ENCODE measurements at places on chromosomes 6 and 20.

- no peaks in the 10 kb centered on the region for H3K27me3 ChIP-seq
- no peaks in the 10 kb centered on the region for H3K4me1 ChIP-seq
- no peak overlapping the region for H3K4me3 ChIP-seq
- no peaks in the 10 kb centered on the region for H3K36me3 ChIP-seq
Measured at GRCh38 chr6:130967502-130968445, 95.3 kb downstream of the EPB41L2 start.

- H3K4me1 ChIP-seq, result no peaks in the 10 kb centered on the region
- H3K27ac ChIP-seq, result no peak overlapping the region
- no peak overlapping the region for H3K4me3 ChIP-seq
- H3K27me3 ChIP-seq, result no peaks in the 10 kb centered on the region
- H3K36me3 ChIP-seq, result no peaks in the 10 kb centered on the region
Measured at GRCh38 chr6:159462431-159462830, 230.6 kb downstream of the SOD2 start.

DNA sequence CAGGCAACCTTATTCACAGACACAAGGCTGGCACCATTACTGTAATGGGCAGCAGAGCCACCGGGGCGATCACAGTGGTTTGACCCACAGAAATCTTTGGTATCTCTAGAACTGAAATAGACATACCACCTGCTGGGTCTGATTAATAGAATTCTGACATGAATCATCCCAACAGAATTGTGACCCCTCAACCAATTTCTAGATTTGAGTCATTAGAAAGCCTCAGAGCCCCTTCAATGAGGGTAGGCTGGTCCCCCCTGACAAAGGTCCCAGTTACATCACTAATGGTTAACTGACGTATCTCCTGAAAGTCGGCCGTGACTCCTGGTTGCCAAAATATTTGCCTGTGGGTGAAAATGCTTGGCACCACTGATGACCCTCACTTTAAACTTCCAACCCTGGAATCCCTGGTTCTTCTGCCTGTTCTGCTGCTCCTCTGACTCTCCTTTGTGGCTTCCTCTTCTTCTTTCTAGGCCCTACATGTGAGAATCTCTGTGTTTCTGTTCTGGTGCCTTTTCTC, 124.9 kb upstream of the ARID1B start:
- DNase-seq, result no peak
- H3K36me3 ChIP-seq, result no peaks in the 10 kb centered on the region
- H3K27ac ChIP-seq, result no peak overlapping the region
- peaks cover 7% of the 10 kb centered on the region for H3K4me1 ChIP-seq
- no peak overlapping the region for H3K4me3 ChIP-seq

DNA sequence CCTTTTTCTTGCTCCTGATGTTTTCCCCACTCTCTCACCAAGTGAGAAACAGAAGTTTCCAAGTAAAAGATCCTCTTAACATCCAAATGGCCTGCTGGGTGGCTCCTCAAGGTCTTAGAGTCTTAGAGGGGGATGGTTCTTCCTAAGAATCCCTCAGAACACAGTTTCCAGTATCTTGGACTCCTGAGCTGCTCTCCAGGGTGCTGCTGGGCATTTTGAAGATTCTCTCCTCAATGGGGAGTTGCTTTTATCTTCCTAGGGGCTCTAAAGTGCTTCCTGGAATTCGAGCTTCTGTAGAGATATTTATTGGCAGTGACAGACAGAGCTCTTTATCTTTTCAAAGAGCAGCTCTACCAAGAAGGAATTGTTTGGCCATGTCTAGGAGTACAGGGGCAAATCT, 70.8 kb upstream of the SLC35B3 start:
- no peaks in the 10 kb centered on the region for H3K27me3 ChIP-seq
- no peaks in the 10 kb centered on the region for H3K4me1 ChIP-seq
- no peak overlapping the region for H3K4me3 ChIP-seq
- no peak overlapping the region for H3K27ac ChIP-seq
- no peaks in the 10 kb centered on the region for H3K36me3 ChIP-seq

GRCh38 chr6:3239110-3239830, 11.8 kb upstream of the TUBB2B start:
- no peak for DNase-seq
- H3K27ac ChIP-seq, result no peak overlapping the region
- no peaks in the 10 kb centered on the region for H3K4me1 ChIP-seq
- peaks cover 3% of the 10 kb centered on the region for H3K27me3 ChIP-seq

DNA sequence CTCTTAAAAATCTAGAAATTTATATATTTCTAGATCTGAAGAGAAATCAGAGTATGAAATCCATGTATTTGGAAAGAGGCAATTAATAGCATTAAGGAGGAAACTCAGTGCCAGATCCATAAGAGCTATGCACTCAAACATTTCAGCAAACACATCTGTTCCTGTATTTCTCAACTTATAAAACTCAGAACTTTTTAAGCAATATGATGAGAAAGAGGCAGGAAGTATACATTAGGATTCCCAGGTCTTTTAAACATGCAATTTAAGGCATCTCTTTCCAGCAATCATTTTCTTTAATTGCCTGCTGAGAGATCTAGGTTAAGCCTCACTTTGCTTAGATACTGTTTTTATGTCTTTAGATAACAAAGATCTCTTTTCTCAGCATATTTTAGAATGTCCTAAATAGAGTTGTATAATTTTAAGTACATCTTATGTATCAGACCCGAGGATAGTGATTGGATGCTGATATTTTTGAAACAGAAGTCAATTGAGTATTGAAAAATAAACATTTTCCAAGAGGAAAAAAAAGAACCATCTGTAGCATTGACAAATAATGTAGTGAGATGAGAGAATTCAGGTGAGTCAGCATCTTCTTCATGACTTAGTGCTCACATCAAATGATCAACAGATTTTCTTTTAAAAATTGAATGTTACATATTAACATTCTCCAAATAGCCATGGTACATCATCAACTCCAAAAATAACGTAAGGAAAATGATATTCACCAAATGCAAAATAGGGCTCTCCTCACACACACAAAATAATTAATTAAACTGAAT, 461.4 kb upstream of the NOX3 start:
- no peak overlapping the region for H3K27ac ChIP-seq
- no peaks in the 10 kb centered on the region for H3K36me3 ChIP-seq
- no peak for DNase-seq
- H3K27me3 ChIP-seq, result no peaks in the 10 kb centered on the region
- H3K4me3 ChIP-seq, result no peak overlapping the region
- no peaks in the 10 kb centered on the region for H3K4me1 ChIP-seq

- no peaks in the 10 kb centered on the region for H3K27me3 ChIP-seq
- no peak overlapping the region for H3K27ac ChIP-seq
- H3K36me3 ChIP-seq, result no peaks in the 10 kb centered on the region
- no peak for DNase-seq
Measured at GRCh38 chr20:14997791-14998190, 660.4 kb upstream of the FLRT3 start.

DNA sequence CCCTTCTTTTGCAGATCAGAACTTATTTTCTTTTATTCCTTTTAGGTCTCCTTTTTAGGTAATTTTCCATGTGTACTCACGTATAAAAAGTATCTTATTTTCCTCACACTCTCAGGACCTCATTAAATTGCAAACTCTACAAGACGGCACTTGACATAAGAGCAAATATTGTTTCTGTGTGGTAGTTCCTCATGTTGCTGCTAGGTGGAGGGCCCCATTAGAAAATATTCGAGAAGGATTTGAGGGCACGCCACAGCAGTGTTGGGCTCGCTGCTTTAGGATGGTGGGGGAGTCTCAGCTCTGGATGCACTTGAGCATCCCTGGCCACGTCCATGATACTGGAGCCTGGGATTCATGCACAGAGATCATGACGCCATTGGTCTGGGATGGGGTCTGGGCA, 64.9 kb upstream of the ZFP64 start:
- H3K27me3 ChIP-seq, result no peaks in the 10 kb centered on the region
- DNase-seq, result no peak
- H3K4me1 ChIP-seq, result no peaks in the 10 kb centered on the region
- no peak overlapping the region for H3K27ac ChIP-seq
- no peak overlapping the region for H3K4me3 ChIP-seq

GRCh38 chr6:98848539-98849242, 14.3 kb downstream of the POU3F2 start:
- no peaks in the 10 kb centered on the region for H3K36me3 ChIP-seq
- peaks cover 51% of the 10 kb centered on the region for H3K27me3 ChIP-seq
- H3K4me1 ChIP-seq, result peaks cover 11% of the 10 kb centered on the region
- no peak for DNase-seq
- no peak overlapping the region for H3K4me3 ChIP-seq

- DNase-seq, result no peak
- H3K36me3 ChIP-seq, result no peaks in the 10 kb centered on the region
- peaks cover 29% of the 10 kb centered on the region for H3K4me1 ChIP-seq
- H3K27me3 ChIP-seq, result no peaks in the 10 kb centered on the region
- H3K27ac ChIP-seq, result no peak overlapping the region
Measured at GRCh38 chr6:11384531-11385309, 152.3 kb upstream of the NEDD9 start.

GRCh38 chr20:11090751-11091150, 417.0 kb upstream of the JAG1 start:
- DNase-seq, result no peak
- H3K4me3 ChIP-seq, result no peak overlapping the region
- H3K27me3 ChIP-seq, result no peaks in the 10 kb centered on the region
- no peak overlapping the region for H3K27ac ChIP-seq

DNA sequence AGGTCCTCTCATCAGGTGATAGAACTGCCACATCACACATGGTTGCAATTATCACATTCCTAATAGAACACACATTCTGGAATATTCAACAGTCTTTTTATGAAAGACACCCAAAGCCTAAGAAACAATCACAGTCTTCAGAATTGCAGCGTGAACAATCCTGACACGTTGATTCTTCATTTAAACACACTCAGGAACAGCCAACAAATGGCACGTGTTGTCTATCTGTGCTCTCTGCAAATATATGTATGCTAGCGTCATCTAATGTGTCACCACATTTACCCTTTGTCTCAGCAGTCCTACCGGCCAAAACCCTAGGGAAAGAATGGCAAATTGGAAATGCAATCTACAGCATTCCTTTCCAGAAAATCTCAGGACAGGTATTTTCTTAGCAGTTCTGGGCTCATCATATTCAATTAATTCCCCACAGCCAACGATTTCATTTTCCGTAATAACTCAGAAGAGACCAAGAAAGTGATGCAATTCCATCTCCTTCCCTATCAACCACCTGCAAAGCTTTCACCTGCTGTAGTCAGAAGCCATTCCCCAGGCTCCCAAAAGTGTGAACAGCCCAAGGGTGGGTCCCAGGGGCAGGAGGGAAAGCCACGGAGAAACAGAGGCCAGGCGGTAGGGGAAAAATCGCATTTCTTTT, 280.3 kb upstream of the JARID2 start:
- no peak for DNase-seq
- H3K27ac ChIP-seq, result no peak overlapping the region
- no peaks in the 10 kb centered on the region for H3K36me3 ChIP-seq
- H3K27me3 ChIP-seq, result no peaks in the 10 kb centered on the region
- H3K4me1 ChIP-seq, result no peaks in the 10 kb centered on the region

GRCh38 chr6:143970456-143971218, 37.4 kb downstream of the PLAGL1 start:
- DNase-seq, result no peak
- H3K27me3 ChIP-seq, result no peaks in the 10 kb centered on the region
- H3K4me3 ChIP-seq, result no peak overlapping the region
- no peaks in the 10 kb centered on the region for H3K4me1 ChIP-seq
- H3K27ac ChIP-seq, result no peak overlapping the region

GRCh38 chr6:82015043-82015442, 232.5 kb downstream of the IBTK start:
- no peak overlapping the region for H3K4me3 ChIP-seq
- H3K27ac ChIP-seq, result no peak overlapping the region
- H3K4me1 ChIP-seq, result no peaks in the 10 kb centered on the region

GRCh38 chr6:68710496-68710895, 75.4 kb downstream of the ADGRB3 start:
- H3K36me3 ChIP-seq, result no peaks in the 10 kb centered on the region
- DNase-seq, result no peak
- no peaks in the 10 kb centered on the region for H3K4me1 ChIP-seq
- H3K4me3 ChIP-seq, result no peak overlapping the region
- no peak overlapping the region for H3K27ac ChIP-seq

DNA sequence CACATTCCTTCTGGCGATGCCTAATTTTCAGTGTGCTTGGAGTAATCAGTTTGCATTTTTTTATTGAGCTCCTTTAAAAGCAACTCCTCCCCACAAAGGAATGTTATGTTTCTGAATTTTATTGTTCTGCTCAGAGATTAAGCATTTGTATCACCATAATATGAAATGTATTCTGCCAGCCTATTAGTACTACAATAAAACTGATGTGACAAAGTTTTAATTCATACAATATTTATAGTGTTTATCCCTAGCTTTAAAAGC, 236.9 kb upstream of the ASCC3 start:
- H3K4me1 ChIP-seq, result no peaks in the 10 kb centered on the region
- no peak overlapping the region for H3K4me3 ChIP-seq
- no peak overlapping the region for H3K27ac ChIP-seq
- no peak for DNase-seq

DNA sequence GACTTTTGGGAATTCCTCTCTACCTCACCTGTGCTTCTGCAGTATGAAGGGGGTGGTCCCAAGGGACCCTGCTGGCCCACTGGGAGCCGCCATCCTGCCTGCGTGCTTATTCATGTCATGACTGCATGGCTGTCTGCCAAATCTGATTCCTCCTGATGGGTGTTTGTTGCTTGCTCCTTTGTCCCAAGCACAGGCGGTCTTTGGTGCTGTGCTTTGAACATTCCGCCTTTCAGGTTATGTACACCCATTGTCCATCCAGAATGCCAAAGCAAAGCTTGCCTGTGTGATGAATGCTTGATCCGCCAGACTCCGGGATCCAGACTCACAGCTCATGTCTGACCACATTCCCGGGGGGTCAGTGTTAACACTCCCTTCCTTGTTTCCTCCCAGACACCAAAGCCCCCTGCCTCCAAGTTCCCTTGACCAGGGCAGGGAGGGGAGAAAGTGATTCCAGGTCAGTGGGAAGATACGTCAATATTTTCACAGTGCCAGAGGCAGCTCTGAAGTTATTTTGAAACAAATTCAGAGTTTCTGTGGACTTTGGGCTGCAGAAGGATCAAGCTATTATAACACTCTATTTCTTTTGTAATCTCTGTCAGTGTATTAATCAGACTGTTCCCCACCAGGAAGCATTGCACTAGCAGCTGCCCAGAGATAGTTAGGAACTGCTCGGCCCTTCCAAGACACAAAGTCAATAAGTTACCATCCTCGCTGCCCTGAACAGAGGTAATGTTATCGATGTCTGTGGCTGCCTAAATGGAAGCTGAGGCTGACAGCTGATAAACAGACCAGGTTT, 9.5 kb downstream of the DAAM2 start:
- H3K4me1 ChIP-seq, result no peaks in the 10 kb centered on the region
- no peak overlapping the region for H3K27ac ChIP-seq
- H3K36me3 ChIP-seq, result no peaks in the 10 kb centered on the region
